ENCODE measurements at places on chromosomes 4 and X.

- DNase-seq, result peak; percentile 4
These were observed 38.4 kb downstream of the SAGE1 start for GRCh38 chrX:135931644-135932487.

GRCh38 chrX:85375333-85375738 lies 4.1 kb downstream of the POF1B start:
- no peak for DNase-seq

DNA sequence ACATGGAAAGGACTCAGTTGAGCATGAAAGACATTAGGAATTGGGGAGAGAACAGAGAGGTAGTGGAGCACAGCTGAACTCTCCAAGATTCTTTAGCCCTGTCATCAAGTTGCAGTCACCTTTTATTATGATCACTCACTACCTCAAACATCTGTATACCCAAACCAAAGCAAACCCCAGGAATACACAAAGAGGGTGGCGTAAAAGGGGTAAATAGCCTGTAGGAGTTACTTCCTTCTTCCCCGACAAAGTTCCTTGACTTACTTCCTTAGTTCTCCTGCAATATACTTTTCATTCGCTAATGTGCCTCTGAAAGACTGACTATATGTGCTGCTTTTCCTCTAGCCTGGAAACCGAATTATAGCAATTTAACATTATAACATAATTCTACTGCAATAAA lies 159.9 kb downstream of the SPRY1 start:
- no peak for DNase-seq

DNA sequence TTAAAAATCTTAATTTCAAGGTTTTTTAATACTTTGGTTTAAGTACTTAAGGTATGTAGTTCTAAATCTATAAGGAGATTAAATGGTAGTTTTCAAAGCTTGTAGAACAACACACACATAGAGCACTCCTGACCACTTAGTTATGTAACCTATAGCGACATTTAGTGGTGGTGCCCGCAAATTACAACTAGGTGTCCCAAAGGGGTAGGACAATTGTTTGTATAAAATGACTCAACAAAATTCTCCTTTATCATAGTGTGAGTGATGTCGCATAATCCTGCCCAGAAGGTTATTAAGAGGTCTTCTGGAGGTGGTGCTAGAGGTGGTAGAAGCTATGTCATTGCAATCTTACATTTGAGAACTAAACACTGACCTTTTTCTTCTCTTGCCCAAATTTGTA lies 373.0 kb upstream of the RASGEF1B start:
- peak; percentile 20 for DNase-seq

DNA sequence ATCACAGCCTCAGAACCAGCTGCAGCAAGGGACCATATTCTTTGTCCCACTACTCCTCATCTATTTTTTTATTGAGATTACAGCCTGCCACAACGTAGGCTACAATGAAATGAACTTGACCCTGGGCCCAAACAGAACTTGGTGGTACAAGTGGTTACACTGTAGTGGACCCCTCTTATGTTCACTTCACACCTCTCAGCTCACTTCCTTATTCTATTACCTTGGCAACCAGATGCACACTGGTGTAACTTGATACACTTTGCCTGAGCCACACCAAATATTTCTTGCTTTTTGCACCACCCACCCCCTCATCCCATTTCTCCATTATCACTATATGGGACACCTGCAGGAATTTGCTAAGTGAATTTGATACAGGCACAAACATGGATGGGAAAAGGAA lies 105.8 kb downstream of the CXCL13 start:
- DNase-seq, result no peak

DNA sequence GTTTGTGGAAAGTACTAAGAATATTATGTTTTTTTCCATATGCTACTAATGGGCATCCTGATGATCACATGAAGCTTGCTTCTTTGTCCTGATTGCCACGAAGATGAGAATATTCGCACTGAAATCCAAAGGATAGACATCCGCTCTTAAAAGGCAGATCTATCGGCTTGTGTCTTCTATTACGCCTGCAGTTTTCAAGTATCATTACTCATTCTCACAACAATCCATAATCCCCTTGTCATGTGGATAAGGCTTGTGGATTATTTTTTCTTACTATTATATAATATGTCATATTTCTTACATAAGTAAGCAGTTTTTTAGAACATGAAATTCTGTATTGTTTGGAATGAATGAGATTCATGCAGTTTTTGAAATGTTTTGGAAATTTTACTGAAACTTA lies 62.8 kb downstream of the KCNIP4 start:
- DNase-seq, result no peak

DNA sequence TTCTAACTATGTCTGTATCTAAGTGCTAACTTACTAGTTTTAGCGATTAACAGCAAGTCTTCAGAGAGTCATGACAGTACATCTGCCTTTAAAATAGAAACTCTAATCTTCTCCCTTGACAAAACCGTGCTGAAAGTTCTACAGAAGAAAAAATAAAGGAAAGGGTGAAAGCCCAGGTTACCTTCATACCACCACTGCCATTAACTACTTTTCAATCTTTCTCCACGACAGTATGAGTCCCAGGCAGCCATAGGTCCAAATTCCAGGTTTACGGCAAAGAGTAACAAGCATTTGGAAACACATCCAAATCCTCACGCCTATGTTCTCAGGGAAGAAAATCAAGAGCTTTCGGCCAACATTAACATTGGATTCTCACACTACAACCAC lies 12.4 kb upstream of the ZCCHC13 start:
- no peak for DNase-seq

DNA sequence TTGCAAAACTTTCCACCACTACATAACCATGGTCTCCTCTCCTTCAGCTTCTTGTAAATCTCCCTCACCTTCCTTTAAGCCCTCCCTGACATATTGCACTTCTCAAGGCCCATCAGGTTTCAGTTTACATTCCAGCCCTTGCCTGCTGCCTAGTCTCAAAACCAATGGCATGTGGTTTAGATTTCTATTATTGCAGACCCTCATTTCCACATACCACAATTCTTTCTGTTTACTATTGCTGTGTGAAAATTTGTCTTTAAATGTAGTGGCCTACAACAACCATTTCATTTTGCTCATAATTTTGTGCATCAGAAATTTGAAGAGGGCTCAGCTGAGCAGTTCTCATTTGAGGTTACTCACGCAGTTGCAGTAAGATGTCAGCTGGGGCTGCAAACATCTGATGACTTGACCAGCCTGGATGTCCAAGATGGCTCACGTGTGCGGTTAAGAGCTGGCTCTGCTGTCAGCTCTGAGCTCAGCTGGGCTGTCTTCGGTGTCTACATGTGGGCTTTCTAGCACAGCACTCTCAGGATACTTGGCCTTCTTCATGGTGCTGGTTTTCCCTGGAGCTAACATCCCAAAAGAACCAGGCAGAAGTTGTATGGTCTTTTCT lies 29.9 kb upstream of the SOD3 start:
- no peak for DNase-seq

- no peak for DNase-seq
These were observed 239.1 kb downstream of the ASMT start for GRCh38 chrX:1853916-1854315.

DNA sequence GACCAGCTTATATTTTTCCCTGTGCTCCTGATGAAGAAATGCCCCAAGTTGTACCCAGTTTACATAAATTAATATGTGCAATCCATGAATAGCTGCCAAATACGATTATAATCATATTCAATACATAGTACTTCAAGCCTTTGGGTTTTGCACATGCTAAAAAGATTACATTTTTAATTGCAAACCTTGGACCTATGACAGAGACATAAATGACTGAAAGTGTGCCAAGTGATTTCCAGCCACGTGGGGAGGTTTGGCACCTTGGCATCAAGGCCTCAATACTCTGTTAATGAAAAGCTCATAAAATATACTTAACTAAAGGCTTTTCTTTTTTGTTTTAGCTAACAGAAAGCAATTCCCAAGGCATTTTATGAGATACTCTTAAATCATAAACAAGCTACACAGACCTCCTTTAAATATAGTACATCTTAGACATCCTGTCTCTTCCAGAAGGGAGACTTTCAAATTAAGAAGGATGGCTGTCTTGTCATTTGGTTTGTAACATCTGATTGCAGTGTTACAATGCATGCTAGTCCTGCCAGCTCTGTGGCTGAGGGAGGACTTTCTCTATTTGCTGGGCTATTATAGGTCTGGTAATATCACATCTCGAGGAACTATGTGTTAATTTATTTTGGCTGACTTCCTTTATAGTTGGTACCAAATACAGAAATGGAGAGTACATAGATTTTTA lies 404.1 kb downstream of the AFF2 start:
- DNase-seq, result no peak

DNA sequence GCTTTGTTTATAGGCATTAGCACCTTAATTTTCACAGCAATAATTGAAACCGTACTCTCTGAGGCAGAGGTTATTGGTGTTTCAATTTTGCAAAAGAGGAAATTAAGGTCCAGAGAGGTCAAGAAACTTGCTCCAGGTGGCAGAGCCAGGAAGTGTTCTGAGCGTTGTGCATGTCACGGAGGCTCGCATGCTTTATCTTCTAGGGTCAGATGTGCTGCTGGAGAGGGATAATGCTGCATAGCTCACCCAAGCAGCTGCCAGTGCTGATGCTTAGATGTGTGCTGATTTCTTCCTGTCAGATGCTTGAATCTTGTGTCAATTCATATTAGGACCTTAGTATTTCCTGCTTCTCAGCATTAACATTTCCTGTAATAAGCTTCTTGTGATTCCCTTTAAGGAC lies 13.0 kb upstream of the FGF5 start:
- no peak for DNase-seq

DNA sequence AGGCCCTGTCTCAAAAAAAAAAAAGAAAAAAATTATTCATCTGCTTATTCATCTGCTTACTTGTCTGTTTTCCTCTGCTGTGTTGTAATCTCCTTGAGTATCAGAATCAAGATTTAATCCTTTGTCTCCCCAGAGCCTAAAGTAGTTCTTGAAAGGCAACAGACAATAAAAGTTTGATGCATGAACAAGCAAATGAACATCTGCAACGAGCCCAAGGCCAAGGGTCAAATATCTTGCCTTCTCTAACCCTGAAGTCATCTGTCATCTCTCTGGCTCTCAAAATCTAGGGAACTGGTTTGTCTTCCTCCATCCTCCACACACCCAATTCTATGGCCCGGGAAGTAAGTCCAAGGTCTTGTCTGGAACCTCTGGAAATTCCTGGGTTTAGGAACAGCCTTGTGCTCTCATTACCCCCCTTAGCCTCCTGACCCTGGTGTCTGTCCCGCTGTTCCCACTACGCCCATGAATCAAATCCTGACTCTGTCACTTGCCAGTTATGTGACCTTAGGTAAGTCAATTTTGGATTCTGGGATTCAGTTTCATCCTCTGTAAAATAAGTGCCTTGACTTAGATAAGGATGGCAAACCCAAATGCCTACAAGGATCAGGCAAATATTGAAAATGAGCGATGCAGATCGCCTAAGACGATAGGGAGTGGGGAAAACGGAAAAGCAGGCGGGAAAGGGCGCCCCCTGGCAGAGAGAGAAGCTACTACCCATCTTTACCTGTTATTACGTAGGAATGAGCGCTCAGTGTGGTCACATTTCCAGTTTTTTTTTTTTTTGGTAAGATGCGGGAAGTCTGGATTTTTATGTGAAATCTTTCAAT lies 102.7 kb upstream of the DHX15 start:
- DNase-seq, result no peak

- no peak for DNase-seq
These were observed 31.2 kb upstream of the TMEM184C start for GRCh38 chr4:147586032-147586431.

- DNase-seq, result no peak
These were observed 5.3 kb downstream of the CSF2RA start for GRCh38 chrX:1273896-1274295.

GRCh38 chr4:3781997-3782930 lies 16.1 kb downstream of the ADRA2C start:
- DNase-seq, result no peak

DNA sequence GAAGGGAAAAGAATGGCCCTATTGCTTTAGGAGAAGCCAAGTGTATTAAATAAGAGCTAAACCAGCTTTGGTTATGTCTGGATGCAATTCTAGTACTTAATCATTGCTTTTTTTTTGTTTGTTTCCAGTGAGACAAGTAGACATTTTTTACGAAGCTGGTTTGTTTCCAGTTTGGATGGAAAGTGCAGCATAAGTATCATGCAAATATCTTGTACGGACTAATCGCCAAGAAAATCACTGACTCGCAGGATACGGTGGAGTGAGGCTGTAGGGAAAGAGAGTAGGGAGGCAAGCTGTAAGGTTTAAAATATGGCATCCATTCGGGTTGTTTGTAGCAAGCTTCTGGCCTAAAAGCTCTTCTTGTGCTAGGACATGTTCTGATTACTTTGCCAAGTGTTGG lies 64.8 kb downstream of the HPGD start:
- DNase-seq, result no peak

- no peak for DNase-seq
These were observed 1.9 kb downstream of the UBE2K start for GRCh38 chr4:39699687-39700409.

GRCh38 chr4:5892323-5893003 lies 423 bp downstream of the CRMP1 start:
- DNase-seq, result no peak

- DNase-seq, result no peak
These were observed 21.1 kb downstream of the HS3ST1 start for GRCh38 chr4:11407551-11407950.

- DNase-seq, result no peak
These were observed 80.4 kb downstream of the HS6ST2 start for GRCh38 chrX:132877954-132878536.

DNA sequence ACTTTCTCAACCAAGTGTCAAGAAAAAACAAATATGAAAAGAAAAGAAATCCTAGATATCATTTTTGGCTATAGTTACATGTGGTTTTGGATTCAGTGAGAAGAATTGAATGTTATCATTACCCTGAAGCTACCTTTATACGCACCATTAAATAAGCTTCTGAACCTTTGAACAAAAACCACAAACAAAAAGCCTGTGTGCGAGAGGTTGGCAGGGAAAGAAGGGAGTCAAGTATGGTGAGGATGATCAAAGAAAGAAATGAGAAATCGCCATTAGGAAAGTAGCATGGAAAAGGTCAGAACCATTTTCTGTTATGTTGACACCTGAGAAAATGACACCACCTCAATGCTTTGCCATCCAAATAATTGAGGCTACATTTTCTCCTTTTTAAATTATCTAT lies 1.2 kb upstream of the SLC7A11 start:
- no peak for DNase-seq

Measured in stimulated activated CD4-positive, alpha-beta T cell treated with anti-CD3 and anti-CD28 coated beads, Interleukin-15, amount 100 ng/mL, for 1 hour (primary cell).